ENCODE measurements at places on chromosomes 6 and 20.

DNA sequence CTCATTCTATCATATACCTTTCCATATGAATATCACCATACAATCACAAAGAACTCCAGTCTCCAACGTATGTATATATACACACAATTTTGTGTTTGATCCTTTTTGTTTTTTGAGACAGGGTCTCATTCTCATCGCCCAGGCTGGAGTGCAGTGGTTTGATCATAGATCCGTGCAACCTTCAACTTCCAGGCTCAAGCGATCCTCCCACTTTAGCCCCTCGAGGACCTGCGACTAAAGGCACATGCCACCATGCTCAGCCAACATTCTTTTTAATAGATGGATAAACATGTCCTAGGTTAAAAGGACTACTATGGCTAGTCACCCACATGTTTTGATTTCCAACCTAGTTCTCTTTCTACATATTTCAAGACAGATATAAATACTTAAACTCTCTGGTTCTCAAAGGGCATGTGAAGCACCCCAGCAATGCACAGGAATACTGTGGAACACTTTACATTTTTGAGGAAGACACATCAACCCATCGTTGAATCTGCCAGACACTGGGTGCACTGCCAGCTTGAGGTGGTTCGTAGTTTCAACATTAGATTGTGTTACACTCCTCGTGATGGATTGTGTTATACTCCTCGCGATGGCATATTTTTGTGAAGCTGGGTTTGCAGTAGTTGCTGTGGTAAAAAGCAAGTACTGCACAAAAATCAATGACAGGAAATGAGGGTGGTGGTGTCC, 40.4 kb downstream of the CSNK2A1 start:
- no peak for DNase-seq

- DNase-seq = no peak
These were observed 385.3 kb downstream of the EPM2A start for GRCh38 chr6:145349950-145350510.

- no peak for DNase-seq
These were observed 33.2 kb downstream of the ANKS1A start for GRCh38 chr6:34922177-34922663.

- DNase-seq = no peak
These were observed 48.6 kb upstream of the GRIK2 start for GRCh38 chr6:101344885-101345284.

GRCh38 chr6:53896196-53896595, 101.4 kb downstream of the LRRC1 start:
- DNase-seq = no peak

DNA sequence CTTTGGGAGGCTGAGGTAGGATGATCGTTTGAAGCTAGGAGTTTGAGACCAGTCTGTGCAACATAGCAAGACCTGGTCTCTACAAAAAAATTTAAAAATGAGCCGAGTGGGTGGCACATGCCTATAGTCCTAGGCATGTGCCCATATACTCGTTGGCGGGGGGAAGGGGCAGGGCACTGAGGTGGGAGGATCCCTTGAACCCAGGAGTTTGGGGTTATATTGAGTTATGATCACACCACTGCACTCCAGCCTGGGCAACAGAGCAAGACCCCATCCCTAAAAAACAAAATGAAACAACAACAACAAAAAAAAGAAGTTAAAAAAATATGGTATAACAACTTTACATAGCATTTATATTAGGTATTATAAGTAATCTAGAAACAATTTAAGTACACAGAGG, 47.8 kb downstream of the LHFPL5 start:
- DNase-seq = no peak

- DNase-seq = no peak
These were observed 29.6 kb downstream of the PAK5 start for GRCh38 chr20:9809271-9809670.

Measured in cerebellar nuclear complex (tissue), 1 donor.